ENCODE measurements at places on chromosomes 3 and 15.

DNA sequence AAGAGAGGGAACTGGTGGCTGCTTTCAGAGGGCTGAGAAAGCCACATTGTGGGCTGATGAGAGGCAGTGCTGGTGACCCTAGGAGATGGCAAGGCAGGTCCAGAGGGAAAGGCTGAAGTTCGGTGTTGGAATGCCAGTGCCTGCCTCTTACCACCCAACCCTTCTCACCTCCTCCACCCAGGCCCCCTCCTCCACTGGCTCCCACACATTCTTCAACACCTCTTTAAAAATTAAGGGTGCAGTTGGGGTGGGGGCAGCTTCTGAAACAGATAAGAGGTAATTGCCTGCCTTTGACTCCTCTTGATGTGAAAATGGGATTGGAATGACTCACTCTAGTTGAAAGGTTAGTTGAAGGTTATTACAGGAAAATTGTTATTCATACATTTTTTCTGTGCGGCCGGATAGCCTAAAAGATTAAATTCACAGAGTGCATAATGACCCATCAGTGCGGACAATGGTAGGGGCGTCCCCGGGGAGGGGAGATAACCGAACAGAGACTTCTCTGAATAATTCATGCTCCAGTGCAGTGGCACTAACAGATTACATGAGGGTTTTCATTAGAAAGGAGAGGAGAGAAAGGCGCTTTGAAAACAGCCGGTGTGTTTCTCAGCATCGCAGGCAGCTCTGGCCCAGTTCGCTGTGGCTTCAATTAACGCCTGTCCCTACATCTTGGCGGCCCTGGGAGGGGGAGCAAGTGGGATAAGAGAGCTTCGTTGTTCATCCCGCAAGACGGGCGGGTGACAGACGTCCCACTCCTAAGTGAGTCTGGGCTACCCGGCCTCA lies 212.4 kb downstream of the TLE3 start:
- H3K4me1 ChIP-seq = peaks cover 9% of the 10 kb centered on the region
- H3K36me3 ChIP-seq = no peaks in the 10 kb centered on the region
- H3K27me3 ChIP-seq = peaks cover 18% of the 10 kb centered on the region
- H3K4me3 ChIP-seq = no peak overlapping the region
- DNase-seq = no peak

DNA sequence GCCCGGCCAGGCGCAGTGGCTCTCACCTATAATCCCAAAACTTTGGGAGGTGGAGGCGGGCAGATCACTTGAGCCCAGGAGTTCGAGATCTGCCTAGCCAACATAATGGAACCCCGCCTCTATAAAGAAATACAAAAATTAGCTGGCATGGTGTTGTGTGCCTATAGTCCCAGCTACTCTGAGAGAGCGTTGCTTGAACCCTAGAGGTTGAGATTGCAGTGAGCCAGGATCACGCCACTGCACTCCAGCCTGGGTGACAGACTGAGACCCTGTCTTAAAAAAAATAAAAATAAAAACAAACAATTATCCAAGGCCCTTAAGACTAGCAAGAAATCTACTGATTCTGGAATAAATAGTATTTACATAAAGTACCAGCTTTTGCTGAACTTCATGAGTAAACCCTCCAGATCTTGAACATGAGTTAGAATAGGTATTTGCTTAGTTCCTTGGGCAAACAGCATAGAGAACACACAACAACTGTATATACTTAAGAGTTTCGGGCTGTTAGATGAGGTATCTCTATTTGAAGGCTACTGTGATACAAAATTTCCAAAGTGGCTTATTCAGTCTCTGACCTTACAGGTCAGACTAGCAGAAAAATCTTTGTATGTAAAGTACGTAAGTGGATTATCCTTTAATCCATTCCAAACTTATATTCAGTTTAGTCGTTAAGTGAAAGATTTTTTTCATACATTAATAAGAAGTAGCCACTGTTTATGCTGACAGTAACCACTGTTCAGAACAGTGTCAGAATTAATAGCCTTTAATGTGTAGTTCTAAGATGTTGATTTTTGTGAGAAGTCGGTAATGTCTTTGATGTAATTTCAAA lies 171.1 kb upstream of the CGNL1 start:
- no peaks in the 10 kb centered on the region for H3K4me1 ChIP-seq
- H3K27me3 ChIP-seq = no peaks in the 10 kb centered on the region
- peaks cover 3% of the 10 kb centered on the region for H3K36me3 ChIP-seq
- no peak overlapping the region for H3K27ac ChIP-seq

GRCh38 chr3:44323341-44323955 lies 15.1 kb upstream of the TCAIM start:
- no peaks in the 10 kb centered on the region for H3K36me3 ChIP-seq
- H3K4me3 ChIP-seq = no peak overlapping the region
- peak; percentile 57 for DNase-seq
- no peak overlapping the region for H3K27ac ChIP-seq
- H3K4me1 ChIP-seq = no peaks in the 10 kb centered on the region

DNA sequence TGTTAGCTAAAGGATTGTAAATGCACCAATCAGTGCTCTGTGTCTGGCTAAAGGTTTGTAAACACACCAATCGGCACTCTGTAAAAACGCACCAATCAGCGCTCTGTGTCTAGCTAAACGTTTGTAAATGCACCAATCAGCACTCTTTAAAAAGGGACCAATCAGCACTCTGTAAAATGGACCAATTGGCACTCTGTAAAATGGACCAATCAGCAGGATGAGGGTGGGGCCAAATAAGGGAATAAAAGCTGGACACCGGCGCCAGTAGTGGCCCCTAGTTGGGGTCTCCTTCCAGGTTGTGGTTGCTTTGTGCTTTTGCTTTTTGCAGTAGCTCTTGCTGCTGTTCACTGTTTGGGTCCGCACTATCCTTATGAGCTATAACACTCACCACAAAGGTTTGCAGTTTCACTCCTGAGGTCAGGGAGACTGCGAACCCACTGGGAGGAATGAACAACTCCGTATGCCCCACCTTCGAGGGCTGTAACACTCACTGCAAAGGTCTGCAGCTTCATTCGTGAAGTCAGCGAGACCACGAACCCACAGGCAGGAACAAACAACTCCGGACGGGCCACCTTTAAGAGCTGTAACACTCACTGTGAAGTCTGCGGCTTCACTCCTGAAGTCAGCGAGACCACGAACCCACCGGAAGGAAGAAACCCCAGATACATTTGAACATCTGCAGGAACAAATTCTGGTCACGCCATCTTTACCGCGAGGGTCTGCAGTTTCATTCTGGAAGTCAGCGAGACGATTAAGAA lies 1.1 kb upstream of the SUCLG2 start:
- H3K27ac ChIP-seq = peak overlapping the region; percentile 93
- peak overlapping the region; percentile 83 for H3K4me3 ChIP-seq
- peaks cover 55% of the 10 kb centered on the region for H3K4me1 ChIP-seq
- peak; percentile 75 for DNase-seq

DNA sequence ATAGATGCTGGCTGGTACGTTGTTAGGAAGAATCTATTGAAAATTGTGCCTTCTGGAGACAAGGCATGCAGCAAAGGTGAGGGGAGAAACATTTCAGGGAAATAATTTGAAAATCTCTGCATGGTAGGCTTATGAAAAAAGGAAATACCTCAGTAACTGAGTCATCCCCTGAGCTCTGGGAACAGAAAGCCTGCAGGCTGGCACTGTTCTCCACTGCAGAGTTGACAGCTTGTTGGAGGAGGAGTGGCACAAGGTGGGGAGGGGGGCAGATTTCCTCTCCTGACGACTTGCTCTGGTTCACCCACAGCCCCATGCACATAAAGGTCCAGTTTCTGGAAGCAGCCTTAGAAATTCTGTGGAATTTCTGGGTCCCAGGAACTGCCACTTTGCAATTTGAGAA lies 179.4 kb downstream of the ABHD5 start:
- no peak overlapping the region for H3K27ac ChIP-seq
- H3K27me3 ChIP-seq = peaks cover 19% of the 10 kb centered on the region
- H3K36me3 ChIP-seq = no peaks in the 10 kb centered on the region
- no peaks in the 10 kb centered on the region for H3K4me1 ChIP-seq
- no peak overlapping the region for H3K4me3 ChIP-seq
- DNase-seq = no peak

DNA sequence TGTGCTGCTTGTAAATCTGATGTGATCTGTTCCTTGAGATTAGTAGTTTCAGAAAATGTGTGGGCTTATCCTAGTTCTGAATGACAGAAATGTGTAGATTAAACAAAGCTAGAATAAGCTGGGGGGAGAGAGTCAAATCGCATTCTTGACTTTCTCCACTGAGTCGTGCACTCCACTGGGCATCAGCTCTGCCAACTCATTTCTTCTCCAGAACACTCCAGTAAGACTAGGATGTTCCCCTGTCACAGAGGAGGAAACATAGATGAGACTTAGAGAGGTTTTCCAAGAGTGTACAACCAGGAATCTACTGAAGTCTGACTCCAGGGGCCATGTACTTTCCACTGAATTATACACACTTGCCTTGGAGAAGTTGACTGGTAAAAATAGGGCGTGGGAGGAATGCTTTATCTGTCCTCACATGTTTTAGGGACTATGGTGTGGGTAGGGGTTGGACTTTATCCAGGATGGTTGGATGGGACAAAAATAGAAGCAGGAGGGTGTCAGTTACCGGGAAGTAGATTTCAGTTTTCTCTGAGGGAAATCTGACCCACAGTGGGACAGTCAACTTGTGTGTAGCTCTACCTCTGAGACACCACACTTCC lies 298.2 kb downstream of the UBE2E2 start:
- peaks cover 6% of the 10 kb centered on the region for H3K36me3 ChIP-seq
- no peaks in the 10 kb centered on the region for H3K27me3 ChIP-seq
- no peak overlapping the region for H3K27ac ChIP-seq
- DNase-seq = no peak

- peaks cover 33% of the 10 kb centered on the region for H3K36me3 ChIP-seq
- peak overlapping the region; percentile 97 for H3K27ac ChIP-seq
- peak overlapping the region; percentile 93 for H3K4me3 ChIP-seq
- H3K4me1 ChIP-seq = peaks cover 44% of the 10 kb centered on the region
- H3K27me3 ChIP-seq = no peaks in the 10 kb centered on the region
Observed at GRCh38 chr15:90231028-90232017, 2.4 kb downstream of the CIB1 start.

DNA sequence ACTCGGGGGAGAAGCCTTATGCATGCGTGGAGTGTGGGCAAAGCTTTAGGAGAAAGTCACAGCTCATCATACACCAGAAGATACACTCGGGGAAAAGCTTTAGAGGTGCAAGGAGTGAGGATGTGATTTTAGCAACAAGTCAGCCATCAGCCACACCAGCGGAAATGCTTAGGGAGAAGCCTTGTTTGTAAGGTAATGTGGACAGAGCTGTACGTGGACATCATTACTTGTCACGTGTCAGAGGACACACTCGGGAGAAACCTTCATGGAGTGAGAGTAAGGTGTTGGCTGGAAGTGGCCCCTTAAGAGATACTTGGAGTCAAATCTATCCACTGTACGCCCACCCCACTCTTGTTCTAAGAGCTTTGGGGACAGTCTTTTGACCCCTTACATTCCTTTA lies 28.7 kb downstream of the ZNF589 start:
- DNase-seq = no peak
- H3K4me1 ChIP-seq = peaks cover 42% of the 10 kb centered on the region
- H3K36me3 ChIP-seq = peaks cover 32% of the 10 kb centered on the region

DNA sequence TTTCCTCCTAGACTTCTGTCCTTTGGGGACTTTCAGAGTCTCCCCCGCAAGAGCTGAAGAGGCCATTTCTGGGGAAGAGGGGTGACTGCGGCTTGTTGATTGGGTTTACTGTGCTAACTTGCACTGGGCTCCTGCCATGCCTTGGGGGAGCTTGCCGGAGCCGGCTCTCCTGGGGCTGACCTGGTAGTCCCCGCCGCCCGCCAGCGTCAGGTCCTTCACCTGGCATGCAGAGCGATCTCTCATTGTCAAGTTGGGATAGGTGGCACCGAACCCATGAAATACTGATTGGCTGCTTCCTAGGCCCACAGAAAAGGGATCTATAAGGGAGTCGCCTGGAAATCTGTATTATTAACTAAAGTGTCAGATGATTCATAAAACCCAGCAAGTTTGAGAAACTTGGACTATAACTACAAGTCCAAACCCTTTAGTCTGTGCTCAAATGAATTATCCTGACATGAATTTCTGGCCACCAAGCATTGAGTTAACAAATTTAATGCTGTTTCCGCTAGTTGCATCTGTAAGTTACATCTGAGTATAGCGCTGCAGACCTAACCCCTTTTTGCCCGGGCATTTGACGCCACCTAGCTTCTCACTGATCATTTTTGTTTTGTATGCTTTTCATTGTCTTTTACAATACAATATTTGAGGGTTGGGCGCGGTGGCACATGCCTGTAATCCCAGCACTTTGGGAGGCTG lies 607 bp upstream of the IMP3 start:
- H3K4me3 ChIP-seq = peak overlapping the region; percentile 98
- H3K36me3 ChIP-seq = peaks cover 27% of the 10 kb centered on the region
- H3K4me1 ChIP-seq = peaks cover 32% of the 10 kb centered on the region
- no peaks in the 10 kb centered on the region for H3K27me3 ChIP-seq
- peak; percentile 55 for DNase-seq
- H3K27ac ChIP-seq = peak overlapping the region; percentile 97

GRCh38 chr3:196081002-196081833 lies 672 bp downstream of the TFRC start:
- H3K4me3 ChIP-seq = peak overlapping the region; percentile 96
- H3K27me3 ChIP-seq = no peaks in the 10 kb centered on the region
- peaks cover 38% of the 10 kb centered on the region for H3K36me3 ChIP-seq
- peaks cover 47% of the 10 kb centered on the region for H3K4me1 ChIP-seq
- DNase-seq = peak; percentile 64
- H3K27ac ChIP-seq = peak overlapping the region; percentile 93

DNA sequence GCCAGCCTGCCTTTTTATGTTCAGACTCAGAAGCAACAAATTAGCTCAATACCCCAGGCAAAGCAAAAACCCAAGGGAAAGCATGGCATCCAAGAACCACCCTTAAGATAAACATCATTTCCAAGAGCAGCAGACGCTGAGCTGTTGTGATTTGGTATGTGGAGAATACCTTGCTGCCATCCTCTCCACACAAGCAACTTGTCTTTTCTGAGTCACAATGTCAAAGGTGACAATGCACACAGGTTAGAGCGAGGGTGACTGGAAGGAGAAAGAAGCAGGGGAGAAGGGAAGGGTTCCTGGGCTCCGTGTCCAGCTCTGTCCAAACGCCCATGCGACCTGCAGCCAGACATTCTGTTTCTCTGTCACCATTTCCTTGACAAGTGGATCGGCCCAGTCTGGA lies 6.0 kb downstream of the PCSK6 start:
- H3K36me3 ChIP-seq = no peaks in the 10 kb centered on the region
- no peak overlapping the region for H3K4me3 ChIP-seq
- no peak overlapping the region for H3K27ac ChIP-seq
- DNase-seq = no peak
- no peaks in the 10 kb centered on the region for H3K4me1 ChIP-seq
- H3K27me3 ChIP-seq = peaks cover 29% of the 10 kb centered on the region

DNA sequence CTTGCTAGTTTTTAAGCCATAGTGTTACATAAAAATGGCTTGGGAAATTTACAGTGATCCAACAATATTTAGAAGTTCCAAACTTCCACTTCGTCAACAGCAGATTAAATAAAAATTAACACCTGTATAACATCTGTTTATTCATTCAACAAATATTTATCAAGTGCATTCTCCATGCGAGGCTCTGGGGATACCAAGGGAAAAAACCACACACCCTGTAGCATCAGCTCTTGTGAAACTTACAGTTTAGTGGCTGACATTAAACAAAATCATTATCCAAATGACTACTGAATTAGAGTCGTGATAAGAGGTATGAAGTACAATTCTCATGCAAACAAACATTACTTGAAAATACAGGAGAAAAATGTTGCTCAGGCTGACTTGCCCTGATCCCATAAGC lies 122.9 kb downstream of the DLG1 start:
- no peak overlapping the region for H3K4me3 ChIP-seq
- no peak for DNase-seq
- H3K4me1 ChIP-seq = peaks cover 12% of the 10 kb centered on the region
- H3K36me3 ChIP-seq = peaks cover 12% of the 10 kb centered on the region
- no peaks in the 10 kb centered on the region for H3K27me3 ChIP-seq
